ENCODE measurements at places on chromosomes 11 and 22.
A peak's percentile ranks its signal among the peaks of the same experiment; 100 is the strongest.

DNA sequence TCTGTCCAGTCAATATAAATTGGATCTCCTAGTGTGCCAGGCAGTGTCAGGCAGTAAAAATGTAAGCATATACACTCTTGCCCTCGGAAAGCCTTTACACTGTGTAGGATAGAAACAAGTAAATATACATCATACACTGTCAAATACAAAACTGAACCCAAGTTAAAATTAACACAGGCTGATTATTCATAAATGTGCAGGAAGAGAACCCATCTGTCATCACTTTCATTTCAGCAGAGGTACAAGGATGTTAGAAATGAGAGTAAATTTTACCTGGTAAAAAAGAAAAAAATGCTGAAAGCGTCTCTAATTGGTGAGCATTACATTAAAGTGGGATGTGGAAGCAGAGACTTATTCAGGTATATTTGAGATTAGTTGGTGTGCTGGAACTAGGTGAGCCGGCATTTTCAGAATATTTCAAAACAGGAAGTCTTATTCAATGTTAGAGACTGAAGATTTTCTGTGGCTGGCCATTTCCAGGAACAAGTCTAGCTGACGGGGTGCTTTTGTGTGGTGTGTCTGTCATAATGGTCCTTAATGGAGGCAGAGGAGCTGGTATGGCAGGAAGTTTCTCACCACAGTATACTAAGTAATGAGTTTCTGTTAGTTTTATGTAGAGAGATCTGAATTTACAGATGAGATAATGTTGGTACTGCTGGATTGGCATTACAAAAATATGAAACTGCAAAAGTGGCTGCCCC, 192.6 kb downstream of the CASP12 start:
- DNase-seq = peak; percentile 95

DNA sequence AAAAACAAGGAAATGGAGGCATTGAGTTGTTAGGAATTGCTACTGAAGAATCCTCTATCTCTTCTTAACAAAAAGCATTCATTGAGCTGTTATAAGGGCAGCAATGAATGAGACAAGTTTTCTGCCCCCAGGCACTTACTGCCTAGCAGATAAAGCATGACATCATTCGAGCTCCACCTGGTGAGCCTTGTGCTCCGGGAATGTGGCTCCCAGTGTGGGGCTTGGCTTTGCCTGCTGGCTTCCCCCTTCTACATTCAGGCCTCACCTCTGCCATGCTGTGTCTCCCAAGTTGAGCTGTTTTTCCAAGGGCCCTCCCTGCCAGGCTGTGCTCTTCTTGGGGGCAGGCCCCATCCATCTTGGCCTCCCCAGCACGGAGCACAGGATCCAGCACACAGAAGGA, 56.9 kb upstream of the EIF3D start:
- no peak for DNase-seq

GRCh38 chr11:64909653-64910343, 7.2 kb downstream of the ATG2A start:
- DNase-seq = no peak

DNA sequence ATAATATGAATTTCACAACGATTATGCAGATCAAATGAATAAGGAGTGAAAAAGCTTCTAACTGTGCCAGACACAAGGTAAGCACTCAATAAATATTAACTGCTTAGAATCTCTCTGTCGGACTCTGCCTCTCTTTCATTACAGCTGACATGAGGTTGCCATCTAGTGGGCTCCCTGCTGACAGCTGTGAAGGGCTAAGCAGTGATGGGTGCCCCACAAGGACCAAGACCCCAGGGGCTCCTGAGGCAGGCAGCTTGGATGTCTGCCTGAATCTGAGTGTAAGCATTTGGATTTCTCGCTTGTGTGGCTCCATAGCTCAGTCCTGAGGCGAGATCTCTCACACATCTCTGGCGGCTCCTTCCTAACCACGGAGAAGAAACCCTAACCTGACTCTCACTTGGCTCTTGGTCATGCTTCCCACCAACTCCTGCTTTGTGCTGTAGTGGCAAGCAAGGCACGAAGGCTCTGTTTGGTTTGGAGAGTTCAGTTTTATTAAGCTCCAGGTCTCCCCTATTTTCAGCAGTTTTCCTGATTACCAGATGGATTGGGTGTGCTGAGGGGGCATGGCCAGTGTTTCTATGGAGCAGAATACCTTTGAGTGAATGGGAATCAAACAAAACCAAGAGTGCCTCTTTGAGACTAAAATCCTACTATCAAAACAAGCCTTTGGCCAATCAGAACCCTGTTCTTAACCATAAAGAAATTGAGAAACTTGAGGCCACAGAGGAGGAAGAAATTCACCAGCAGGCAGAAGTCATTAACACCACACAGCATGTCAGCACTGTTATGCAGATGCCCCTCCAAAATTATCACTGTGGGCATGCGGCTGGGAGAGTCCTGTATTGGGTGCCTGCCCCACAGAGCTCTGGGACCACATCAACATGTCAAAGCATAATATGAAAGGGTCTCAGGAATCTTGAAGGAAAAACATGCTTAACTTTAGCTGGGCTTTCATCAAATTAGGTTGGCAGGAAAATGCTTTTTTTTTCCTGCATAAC, 152.8 kb upstream of the NTM start:
- no peak for DNase-seq

DNA sequence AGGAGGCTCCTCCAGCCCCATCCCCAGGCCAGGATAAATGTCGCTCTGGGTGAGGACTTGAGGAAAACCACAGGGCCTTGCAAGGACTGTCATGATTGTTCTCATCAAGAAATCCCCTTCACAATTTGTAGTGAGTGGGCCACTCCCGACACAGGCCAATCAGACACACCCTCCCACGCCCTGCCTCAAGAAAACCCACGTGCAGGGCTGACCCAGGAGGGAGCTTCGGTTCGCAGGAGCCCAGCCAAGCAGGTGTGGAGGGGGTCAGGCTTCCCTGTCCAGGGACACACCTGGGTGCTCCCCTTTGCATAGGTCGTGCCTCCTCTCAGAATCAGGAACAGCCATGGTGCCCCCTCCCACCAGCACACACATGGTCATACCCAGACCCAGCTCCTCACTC, 43.2 kb downstream of the SHANK2 start:
- DNase-seq = no peak

GRCh38 chr11:122671400-122671891, 15.9 kb downstream of the UBASH3B start:
- DNase-seq = no peak

DNA sequence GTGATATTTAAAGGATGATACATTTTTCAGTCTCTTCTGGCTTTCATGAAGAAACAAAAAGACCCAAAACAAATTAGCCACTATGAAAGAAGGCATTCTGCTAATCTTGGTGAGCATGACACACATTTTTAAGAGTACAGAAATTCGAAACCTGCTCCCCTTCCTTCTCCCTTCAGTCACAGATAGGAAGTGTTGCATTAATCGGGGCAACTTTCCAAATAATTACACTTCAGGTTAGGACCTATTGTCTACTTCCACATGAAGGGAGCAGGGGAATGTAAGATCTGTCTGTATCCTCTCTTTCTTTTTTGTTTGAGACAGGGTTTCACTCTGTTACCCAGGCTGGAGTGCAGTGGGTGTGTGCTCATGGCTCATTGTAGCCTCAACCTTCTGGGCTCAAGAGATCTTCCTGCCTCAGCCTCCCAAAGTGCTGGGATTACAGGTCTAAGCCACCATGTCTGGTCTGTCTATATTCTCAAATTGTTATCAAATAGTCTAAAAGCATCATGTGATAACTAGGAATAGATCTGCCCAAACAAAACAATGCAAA, 45.8 kb downstream of the NCAM1 start:
- no peak for DNase-seq

- DNase-seq = no peak
Observed at GRCh38 chr11:6356503-6357055, 33.7 kb upstream of the SMPD1 start.

GRCh38 chr11:58216476-58216875, 4.0 kb downstream of the OR1S1 start:
- DNase-seq = no peak

GRCh38 chr11:130163346-130164220, 4.0 kb downstream of the ST14 start:
- peak; percentile 65 for DNase-seq

- DNase-seq = no peak
Observed at GRCh38 chr22:30538280-30538679, 8.3 kb downstream of the SEC14L6 start.

DNA sequence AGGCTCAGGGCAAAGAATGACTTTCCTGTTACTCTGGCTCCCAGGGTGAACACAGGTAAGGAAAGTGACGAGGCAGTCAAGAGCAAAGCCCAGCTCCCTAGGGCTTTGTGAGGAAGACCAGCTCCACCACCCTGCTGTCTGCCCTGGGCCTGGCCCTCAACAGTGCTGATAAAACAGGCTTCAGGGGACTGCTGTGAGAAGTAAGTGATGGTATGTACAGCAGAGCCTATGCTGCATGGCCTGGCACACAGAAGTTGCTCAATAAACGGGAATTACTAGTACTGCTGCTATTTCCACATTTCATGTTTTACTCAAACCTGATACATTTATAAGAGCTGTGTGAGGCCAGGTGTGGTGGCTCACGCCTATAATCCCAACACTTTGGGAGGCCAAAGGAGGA, 50.3 kb downstream of the MICAL3 start:
- no peak for DNase-seq

- peak; percentile 22 for DNase-seq
Observed at GRCh38 chr11:121321614-121322243, 29.2 kb downstream of the SC5D start.

GRCh38 chr22:49052023-49052538, 775.6 kb downstream of the BRD1 start:
- no peak for DNase-seq

GRCh38 chr11:131468565-131468964, 98.2 kb downstream of the NTM start:
- no peak for DNase-seq

- no peak for DNase-seq
Observed at GRCh38 chr11:7582338-7582985, 68.7 kb downstream of the PPFIBP2 start.

GRCh38 chr11:13145461-13145860, 132.1 kb upstream of the BMAL1 start:
- DNase-seq = no peak

- no peak for DNase-seq
Observed at GRCh38 chr22:21837248-21837979, 30.0 kb downstream of the MAPK1 start.

DNA sequence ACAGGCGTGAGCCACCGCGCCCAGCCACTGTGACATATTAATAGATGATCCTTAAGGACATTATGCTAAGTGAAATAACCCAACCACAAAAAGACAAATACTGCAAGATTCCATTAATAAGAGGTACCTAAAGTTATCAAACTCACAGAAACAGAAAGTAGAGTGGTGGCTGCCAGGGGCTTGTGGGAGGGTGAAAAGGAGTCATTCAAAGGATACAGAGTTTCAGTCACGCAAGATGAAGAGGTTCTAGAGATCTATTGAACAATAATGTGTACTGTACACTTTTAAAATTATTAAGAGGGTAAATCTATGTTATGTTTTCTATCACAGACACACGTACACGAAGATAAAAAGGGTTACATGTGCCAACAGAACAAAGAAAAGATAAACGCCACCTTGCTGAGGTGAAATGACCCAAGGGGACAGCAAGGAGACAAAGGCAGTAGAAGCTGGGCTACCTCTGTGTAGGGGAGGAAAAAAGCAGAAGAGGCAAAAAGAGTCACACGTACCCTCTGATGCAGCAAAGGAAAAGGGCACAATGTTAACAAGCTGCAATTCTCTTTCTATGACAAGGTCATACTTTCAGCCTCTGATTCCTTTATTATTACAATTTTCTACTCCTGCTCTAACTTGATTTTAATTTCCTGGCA, 65.3 kb downstream of the AMBRA1 start:
- DNase-seq = no peak

DNA sequence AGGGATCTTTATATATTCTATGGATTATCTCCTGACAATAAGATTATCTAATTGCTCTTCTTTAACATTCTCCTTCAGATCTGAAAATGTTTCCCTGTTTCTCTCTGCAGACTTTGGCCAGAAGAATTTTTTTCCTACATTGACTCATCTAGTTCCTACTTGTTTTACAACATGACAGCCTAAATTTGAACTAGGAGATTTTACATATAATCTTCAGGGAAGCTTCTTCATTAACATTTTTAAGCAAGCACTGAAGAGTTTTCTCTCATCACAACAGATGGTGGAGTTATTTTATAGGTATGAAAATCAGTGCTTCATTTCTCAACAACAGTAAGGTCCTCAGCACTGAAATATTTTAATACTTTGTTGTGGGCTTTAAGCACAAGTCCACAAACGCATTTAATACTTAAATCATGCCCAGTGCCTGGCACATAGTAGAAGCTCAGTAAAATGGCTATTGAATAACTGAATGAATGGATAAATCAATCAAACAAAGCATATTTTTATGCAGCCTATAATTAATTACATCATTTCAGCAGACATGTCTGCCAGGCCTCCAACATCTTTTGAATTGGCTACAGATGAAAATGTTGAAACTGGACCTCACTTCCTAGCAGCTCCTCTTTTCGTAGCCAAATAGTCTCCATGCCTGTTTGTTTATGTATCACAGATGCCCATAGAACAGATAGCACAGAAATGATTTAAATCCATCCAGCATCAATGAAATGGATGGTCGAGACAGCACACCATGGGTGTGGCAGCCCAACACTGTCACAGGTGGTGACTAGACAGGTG, 117.3 kb upstream of the POU2AF2 start:
- DNase-seq = no peak

GRCh38 chr11:75189911-75190310, 39.0 kb downstream of the SLCO2B1 start:
- no peak for DNase-seq

GRCh38 chr22:41832553-41833368, at the start of gene SREBF2:
Gene SREBF2, plus strand, starts transcription at chr22:41833105. Its CDS starts 166 bp downstream, at chr22:41833271.
- DNase-seq = peak; percentile 99

- DNase-seq = no peak
Observed at GRCh38 chr22:32576553-32577253, 102.1 kb downstream of the FBXO7 start.

- DNase-seq = no peak
Observed at GRCh38 chr11:61139387-61139786, 21.8 kb downstream of the VPS37C start.

GRCh38 chr11:33454264-33454663, 197.1 kb downstream of the HIPK3 start:
- no peak for DNase-seq

DNA sequence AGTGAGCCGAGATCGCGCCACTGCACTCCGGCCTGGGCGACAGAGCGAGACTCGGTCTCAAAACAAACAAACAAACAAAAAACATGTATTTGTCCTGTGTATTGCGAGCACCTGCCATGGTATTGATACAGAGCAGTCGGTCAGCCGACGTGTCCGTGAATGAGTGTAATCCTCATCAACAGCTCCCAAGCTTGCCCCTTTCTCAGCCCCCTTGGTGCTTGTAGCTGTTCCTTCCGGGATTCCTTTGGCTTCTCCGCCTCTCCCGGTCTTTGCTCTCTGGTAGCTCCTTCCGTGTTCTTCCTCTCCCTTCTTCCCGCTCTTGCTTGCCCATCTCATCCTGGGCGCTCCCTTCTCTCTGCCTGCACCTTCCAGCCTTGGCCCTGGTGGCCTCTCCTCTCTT, 10.9 kb downstream of the ZNF74 start:
- DNase-seq = no peak

DNA sequence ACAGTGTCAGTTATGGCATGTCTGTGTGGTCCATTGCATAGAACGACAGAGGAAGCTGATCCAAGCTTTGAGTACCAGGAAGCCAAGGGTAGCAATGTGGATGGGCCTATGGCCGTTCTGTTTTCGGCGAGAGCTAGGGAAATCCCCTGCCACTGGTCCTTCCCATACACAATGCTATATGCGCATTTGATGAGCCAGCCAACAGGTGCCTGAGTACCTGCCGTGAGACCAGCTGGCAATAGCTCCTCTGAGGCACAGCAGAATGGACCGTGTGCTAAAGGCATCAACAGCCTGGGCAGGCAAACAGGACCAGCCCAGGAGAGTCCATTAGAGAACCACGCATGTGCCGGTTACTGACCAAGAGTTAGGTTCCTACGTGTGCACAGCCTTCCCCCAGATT, 753.0 kb downstream of the NTM start:
- peak; percentile 12 for DNase-seq
